CD4-positive, alpha-beta memory T cell (primary cell): ENCODE measurements at places on chromosomes 6 and 20.

GRCh38 chr6:115071962-115072361, 729.1 kb upstream of the HS3ST5 start:
- DNase-seq: no peak

GRCh38 chr6:49915035-49915434, 48.7 kb upstream of the CRISP1 start:
- no peak for DNase-seq

DNA sequence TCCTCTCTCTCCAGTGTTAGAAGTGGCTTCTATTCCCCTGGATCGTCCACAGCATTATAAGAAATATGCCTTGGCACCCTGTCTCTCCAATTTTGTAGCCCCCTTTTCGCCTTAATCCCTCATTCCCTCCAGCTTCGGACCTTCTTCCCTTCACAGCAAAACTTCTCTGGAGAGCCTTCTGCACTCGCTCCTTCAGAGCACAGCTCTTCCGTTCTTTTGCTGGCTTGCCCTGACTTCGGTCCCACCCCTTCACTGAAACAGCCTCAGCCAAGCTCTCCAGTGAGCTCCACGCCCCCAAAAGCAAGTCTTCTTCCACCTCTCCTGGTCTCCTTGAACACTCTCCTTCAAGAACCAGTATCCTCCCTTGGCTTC, 134.7 kb upstream of the RNF24 start:
- no peak for DNase-seq

DNA sequence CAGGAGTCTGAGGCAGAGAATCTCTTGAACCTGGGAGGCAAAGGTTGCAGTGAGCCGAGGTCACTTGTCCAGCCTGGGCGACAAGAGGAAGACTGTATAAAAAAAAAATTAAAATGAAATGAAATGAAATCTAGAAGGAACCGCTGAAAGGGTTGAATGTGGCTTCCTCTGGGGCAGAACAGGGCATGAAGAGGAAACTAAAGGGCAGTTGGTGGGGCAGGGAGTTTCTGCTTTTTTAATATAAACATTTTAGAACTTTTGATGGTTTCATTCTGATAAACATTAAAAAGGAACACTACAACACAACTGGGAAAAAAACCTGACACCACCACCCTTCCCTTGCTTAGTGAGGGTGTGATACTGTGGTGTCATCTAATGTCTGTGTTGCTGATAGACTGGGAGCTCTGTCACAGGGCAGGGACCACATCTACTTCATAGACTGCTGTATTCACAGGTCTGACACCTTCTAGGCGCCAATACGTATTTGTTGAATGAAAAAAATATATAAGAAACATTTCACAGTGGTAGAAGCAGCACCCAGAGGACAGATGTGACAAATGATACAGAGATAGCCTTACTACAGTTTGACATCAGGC, 128.9 kb downstream of the ADAT2 start:
- DNase-seq: no peak
